NCI-H146 (cell line): ENCODE measurements at places on chromosomes 7 and 10.

GRCh38 chr7:16399265-16399831, 22.0 kb downstream of the CRPPA start:
- DNase-seq, result no peak

DNA sequence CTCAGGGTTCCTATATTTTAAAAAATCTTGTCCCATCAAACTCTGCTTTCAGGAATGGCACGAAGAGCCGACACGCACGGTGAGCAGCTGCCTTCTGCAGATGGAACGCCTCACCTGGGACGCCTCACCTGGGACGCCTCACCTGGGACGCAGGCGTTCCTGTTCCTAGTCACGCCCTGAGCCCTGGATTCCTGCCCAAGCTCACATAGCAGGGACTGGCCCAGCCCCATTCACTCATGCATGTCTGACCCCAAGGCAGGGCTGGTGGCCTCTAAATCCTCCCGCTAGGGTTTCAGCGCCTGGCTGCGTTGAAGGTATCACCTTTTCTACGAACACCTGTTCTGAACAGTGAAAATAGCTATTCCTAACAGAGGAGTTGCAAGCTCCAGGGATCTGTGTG, 49.8 kb downstream of the CARD11 start:
- peak; percentile 17 for DNase-seq

DNA sequence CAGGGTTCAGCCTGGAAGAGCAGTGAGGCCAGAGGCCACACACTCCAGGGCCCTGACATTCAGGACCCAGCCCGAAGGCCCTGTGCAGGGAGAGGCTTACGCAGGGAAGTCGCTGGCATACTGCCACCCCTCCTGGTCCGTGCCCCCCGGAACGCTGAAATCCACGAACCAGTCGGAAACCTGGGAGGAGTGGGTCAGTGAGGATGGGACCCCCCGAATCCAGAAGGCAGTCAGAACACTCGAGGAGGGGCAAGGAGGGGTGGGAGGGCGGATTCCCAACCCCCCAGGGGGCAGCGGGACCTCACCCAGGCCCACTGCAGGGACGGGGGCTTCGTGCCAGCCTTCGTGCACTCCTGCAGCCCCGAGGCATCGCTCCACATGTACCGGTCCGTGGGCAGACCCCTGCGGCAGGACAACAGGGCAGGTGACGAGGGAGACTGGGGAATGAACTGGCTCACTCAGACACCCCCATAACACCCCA, 13.5 kb downstream of the BHLHA15 start:
- no peak for DNase-seq

- no peak for DNase-seq
These were observed 83.6 kb upstream of the DLX6 start for GRCh38 chr7:96921771-96922170.

GRCh38 chr10:88478256-88478655, 104.9 kb downstream of the RNLS start:
- DNase-seq, result no peak

DNA sequence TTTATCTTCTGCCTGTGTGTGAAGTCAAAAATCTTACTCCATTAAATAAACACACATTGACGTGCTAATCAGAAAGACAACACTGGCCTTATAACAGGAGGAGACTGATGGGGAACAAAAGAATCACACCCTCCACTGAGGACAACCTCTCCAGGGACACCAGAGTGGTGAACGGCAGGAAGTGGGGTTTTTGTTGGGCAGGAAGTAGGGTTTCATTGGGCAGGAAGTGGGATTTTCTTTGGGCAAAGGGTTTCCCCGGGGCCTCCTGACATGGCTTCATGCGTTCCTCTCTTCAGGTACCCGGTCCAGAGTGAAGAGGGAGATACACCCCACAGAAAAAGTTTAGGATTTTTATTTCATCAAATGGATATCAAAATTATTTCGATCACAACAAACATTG, 30.6 kb downstream of the ADARB2 start:
- no peak for DNase-seq

GRCh38 chr7:39272691-39273090, 293.5 kb upstream of the YAE1 start:
- no peak for DNase-seq

DNA sequence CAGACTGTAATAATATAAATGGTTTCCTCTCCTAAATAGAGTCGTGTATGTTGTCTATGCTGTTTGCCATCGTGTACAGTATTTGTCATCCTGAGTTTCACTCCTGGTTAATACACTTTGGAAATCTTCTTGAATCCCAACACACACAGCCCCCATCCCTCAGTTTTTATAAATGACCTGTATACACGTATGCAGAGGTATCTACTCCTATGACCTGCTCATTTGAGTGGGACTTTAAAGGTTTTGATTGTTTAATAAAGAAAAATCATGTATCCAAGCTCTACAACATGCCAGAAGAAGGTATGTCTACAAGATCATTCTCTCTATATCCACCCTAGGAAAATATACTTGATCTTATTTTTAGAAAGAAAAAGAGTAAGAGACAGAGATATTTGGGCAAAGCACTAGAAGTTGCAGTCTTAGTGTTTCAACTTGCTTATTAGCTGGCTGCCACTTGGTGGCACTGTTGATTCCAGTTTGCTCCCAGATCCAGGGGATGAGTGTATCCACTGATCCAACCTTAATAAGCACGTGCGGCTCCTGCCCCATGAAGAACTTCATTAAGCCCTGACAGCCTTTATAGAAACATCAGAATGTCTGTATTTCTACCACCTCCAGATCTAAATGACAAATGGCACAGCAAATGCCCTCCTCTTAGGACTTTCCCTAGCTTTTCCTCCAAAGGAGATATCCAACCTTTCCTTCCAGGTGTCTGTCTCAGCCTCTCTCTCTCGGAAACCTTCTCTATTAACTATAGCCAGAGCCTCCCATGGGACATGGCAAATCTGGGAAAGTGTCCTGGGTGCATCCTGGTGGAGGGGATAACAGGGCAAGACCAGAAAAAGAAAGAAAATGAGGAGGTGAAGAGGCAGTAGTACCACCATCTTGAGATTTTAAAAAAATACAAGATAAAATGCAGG, 181.6 kb upstream of the NEBL start:
- DNase-seq, result peak; percentile 88

- peak; percentile 86 for DNase-seq
These were observed 596.5 kb downstream of the NXPH1 start for GRCh38 chr7:9029681-9030530.

DNA sequence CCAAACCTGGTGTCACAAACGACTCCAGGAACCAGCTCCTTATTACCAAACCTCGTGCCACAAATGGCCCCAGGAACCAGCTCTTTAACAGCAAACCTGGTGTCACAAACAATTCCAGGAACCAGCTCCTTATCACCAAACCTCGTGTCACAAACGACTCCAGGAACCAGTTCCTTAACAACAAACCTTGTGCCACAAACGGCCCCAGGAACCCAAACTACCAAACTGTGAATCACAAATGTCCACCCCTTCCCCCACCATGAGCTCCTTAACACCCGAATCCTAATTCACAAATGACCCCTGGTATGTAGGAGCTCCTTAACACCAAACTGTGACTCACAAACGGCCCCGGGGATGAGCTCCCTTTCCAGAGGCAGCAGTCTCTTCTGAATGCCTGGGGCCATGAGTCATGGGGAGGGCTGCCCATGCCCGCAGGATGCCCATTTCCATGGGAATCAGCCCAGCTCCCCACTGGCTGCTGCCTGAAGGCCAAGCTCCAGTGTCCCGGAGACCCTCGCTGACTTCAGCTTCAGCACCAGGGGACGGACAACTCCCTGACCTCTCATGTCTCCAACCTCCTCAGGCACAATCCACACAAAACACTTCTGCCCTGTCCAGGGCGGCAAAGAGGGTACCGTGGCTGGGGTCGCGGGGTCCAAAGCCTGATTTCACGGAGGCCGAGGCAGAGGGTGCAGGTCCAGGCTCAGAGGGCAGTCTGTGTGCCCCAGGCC, 213.1 kb downstream of the ELFN1 start:
- no peak for DNase-seq

GRCh38 chr10:123567984-123568739, 98.0 kb upstream of the GPR26 start:
- no peak for DNase-seq
